IPS-NIHi11 (cell line): ENCODE measurements at places on chromosomes 1 and 21.

- DNase-seq: no peak
Measured at GRCh38 chr1:51644020-51644419, 27.1 kb downstream of the OSBPL9 start.

DNA sequence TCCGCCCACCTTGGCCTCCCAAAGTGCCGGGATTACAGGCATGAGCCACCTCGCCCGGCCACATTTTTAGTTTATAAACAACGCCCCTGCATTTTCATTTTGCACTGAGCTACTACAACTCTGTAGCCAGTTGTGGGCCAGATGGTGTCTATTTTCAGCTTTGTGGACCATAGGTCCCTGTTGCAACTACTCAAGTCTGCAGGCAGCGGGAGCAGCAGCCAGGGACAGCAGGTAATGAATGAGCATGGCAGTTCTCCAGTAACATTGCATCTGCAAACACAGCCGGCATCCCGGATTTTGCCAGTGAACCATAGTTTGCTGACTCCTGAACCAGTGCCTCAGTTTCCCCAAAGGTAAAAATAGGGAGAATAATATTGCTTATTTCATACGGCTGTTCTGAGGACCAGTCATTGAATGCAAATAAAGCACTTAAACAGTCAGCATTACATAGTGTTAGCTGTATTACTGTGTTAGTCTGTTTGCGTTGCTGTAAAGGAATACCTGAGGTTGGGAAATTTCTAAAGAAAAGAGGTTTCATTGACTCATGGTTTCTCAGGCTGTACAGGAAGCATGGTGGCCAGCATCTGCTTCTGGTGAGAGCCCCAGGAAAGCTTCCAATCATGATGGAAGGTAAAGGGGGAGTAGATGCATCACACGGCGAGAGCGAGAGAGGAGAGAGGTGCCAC, 65.5 kb upstream of the SLC45A1 start:
- DNase-seq: no peak

DNA sequence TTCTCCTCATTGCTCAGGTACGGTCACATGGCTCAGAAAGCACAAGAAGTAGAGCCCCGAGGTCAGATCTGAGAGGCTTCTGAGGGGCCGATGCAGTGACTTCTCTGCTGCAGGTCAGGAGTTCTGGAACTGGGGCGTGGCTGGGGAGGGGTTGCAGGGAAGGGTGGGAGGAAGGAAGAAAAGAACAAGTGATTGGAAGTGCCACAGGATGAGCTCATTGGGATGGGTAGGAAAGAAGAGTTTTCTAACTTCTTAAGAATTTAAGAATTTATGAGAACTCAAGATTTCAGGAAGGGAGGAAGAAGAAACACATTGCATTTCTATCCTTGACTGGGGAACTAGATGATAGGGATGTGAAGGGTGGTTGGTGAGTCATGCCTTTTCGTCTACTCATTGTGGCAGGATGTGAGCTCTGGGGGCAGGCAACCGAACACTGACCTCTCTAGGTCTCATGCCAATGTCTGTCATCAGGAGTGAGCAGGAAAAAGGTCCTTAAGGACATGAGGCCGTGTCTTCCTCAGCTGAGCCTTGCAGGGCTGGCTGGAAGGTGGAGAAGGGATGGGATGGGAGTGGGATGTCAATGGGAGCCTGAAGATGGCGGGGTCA, 497 bp downstream of the FCRLB start:
- no peak for DNase-seq

GRCh38 chr1:9593492-9594465, 5.1 kb downstream of the TMEM201 start:
- DNase-seq: peak; percentile 91

DNA sequence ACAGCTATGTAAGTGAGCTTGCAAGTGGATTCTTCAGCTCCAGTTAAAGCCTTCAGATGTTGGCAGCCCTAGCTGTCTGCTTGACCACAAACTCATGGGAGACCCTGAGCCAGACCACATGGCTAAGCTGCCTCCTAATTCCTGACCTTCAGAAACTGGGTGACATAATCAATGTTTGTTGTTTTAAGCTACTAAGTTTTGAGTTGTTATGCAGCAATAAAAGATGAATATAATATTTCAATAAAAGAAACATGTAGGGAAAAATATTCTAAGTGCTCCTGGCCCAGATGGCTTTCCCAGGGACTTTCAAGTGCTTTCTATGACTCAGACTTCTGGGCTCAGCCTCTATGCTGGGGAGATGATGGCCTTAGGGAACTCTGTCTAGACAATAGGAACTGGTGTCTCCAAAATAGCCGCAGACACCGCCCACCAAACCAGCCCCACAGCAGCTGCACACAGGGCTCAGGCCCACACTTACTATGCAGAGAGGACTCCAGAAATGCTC, 20.3 kb upstream of the AZIN2 start:
- DNase-seq: no peak

DNA sequence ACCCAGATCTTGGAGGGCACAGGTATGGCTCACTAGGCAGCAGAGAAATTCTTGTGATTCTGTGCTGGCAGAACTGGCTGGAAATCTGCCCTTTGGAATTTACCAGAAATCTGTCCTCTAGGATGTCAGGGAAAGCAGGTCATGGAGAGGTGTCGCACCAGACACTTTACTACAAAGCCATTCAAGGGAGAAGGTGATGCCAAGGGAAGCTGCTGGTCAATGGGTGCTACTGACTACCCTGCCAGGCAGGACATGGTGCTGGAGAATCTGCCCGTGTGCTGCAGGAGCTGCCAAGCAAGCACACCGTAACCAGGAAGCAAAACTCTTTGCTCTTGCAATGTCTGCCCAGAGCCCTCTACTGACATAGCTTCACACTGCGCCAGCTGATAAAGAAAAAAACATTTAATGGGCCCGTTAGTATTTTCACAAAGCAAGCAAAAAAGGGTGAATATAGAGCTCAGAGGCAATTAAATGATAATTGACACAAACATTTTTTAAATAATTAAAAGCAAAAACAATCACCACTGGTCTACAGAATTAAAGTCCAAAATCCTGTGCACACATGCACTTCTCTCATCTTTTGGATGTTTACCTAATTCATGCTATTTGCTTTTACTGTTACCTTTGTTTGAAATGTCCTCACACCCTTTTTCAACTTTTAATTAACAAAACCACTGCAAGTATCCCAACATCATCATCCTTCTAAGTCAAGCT, 7.2 kb upstream of the FBXO28 start:
- DNase-seq: peak; percentile 70

DNA sequence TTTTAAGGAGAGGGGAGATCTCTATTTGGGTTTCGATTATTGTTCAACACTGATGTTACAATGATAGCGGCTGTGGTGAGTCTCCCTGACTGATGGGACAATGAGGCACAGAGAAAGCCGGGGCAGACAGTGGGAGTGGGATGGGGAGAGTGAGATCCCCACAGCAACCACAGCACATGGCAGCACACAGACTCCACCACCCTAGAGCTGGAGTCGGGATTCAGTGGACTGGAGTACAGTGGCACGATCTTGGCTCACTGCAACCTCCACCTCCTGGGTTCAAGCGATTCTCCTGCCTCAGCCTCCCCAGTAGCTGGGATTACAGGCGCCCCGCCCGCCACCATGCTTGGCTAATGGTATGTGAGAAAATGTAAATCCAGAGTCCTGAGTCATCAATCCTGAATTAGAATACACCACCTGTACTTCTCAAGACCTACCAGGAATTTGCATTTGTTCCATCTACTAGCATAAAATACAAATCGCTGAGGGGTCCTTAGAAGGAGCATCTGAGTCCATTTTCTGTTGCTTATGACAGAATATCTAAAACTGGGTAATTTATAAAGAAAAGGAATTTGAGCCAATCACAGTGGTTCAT, 125.8 kb downstream of the TOMM20 start:
- no peak for DNase-seq
